ENCODE measurements at places on chromosomes 3 and 15.

GRCh38 chr3:135887220-135887619 lies 78.3 kb upstream of the PPP2R3A start:
- no peak for DNase-seq

- no peak for DNase-seq
These were observed 10.0 kb downstream of the MRPS25 start for GRCh38 chr3:15055019-15055557.

GRCh38 chr3:175914785-175915184 lies 1055.7 kb downstream of the NAALADL2 start:
- no peak for DNase-seq

DNA sequence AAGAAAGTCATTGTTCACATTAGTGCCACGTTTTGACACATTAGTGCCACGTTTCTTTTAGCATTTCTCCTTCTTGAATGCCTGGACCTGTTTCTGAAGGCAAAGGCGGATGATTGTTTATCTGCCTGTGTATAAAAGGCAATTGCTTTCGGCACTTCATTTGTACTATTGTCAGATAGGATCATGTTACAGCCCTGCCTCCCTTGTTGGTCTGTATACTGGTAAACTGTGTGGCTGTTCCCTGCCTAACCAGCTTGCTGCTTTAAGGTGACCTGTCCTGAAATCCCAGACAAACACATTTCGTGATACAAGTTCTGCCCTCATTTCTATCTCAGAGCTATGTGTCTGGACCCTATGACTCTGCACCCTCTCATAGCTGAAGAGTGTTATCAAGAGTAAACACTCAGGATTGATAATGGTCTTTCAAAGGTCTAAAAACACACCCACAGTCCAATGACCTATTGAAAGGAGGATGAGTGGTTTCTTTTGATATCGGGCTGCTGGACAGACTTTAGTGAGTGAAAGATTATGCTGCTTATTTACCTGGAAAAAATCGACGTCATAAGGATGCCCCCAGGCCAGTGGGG lies 276.3 kb upstream of the MCTP2 start:
- DNase-seq: no peak

- DNase-seq: no peak
These were observed 66.9 kb downstream of the KCNAB1 start for GRCh38 chr3:156187146-156187769.

DNA sequence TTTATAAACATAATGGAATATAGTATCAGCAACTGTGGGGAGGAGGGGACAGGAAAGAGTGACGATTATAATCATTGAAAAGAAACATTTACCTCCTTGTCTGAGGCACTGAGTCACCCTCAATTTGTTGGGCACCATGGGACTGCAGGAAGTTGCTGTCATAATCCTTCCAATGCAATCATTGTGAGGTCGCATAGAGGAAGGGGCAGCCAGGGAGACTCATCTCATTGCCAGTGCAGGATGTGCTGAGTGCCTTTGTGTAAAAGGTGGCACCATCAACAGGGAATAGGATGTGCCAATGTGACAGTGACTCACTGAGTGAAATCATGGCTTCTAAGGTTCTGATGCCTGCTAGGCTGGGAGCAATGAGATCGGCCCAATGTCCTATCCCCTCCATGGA lies 300.4 kb upstream of the ADAMTS9 start:
- DNase-seq: no peak

DNA sequence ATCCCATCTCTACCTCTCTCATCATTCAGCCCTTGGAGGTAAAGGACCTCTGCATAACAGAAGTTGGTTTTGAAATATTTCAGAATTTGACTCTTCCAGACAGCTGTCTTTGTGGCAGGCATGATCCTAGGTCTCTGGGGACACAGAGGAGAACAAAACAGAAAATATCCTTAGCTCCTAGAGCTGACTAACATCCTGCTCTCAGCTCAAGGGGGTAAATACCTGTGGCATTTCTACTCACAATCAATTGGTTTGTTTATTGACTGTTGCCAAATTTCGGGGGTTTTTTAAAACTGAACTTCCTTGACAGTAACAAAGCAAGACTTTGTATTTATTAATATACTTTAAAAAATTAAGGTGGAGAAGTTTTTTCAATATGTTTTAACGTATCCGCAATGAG lies 78.8 kb downstream of the EOMES start:
- no peak for DNase-seq

DNA sequence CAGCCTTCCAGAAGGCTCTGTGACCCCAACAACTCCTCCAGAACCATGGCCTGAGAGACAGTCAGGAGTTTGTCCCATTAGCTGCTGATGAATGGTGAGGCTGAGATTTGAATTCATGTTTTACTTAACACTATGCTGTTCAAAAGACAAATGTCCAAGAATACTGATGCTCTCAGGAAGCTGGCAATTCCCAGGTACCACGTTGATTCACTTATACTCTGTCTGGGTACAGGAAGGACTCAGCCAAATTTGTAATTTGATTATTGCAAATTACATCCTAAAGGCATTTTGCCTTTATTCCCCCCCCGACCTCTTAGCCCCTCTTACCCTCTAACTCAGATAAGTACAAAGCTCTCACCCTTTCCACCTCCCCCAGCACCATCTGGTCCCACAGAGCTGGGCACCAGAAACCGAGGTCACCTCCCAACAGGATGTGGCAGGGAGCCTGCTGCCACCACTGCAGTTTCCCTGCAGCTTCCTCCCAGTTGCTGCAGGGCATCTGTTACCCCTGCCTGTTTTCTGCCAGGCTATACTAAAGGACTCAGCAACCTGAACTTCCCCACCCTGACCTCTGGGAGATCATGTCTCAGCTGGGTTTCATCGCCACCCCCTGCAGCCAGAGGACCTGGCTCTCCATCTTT lies 33.6 kb downstream of the EAF1 start:
- no peak for DNase-seq

DNA sequence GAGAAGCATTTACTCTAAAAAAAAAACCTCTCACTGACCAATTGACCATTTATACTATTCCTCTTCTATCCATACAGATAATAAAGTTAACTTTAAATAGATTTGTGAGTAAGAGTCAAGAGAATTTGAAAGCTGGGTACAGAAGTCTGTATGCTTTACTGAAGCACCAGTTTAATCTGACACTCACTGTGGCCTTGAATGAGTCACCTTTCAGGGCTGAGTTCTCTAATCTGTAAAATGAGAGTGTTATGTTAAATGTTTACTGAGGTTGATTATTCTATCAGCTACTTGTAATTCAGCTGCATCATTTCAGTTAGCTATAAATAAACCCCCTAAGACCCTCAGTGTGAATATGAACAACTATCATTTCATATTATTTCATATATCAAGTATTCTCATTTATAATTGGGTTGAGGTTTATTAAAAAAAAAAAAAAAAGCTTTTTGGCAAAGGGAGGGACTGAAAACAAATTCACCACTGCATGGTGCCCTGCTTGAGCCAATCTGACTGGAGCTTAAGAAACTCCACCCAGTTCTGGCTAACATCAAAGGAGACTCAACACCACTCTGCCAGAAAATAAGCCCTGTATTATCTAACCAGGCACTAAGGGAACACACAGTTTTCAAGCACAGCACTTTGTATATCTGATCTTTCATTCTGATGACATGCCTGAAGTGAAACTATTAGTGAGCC lies 2.8 kb downstream of the MAP4 start:
- peak; percentile 59 for DNase-seq

DNA sequence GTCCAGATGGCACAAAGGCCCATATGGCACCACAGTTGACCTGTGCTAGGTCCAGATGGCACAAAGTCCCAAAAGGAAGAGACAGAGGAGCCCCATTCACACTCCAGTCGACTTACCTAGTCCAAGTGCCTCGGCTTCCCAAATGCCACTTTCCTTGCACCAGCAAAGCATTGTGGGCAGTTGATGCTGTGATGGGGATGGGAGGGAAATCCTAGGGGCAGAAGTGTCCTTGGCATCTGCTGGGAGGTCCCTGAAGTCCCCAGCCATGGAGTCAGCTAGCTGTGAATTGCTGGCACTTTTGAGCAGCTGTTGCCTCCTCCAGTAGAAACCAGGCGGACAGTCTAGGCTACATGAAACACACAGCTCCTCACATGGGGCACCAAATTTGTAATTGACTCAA lies 60.3 kb upstream of the SIAH2 start:
- no peak for DNase-seq

- DNase-seq: no peak
These were observed 141.9 kb upstream of the THBS1 start for GRCh38 chr15:39438799-39439592.

DNA sequence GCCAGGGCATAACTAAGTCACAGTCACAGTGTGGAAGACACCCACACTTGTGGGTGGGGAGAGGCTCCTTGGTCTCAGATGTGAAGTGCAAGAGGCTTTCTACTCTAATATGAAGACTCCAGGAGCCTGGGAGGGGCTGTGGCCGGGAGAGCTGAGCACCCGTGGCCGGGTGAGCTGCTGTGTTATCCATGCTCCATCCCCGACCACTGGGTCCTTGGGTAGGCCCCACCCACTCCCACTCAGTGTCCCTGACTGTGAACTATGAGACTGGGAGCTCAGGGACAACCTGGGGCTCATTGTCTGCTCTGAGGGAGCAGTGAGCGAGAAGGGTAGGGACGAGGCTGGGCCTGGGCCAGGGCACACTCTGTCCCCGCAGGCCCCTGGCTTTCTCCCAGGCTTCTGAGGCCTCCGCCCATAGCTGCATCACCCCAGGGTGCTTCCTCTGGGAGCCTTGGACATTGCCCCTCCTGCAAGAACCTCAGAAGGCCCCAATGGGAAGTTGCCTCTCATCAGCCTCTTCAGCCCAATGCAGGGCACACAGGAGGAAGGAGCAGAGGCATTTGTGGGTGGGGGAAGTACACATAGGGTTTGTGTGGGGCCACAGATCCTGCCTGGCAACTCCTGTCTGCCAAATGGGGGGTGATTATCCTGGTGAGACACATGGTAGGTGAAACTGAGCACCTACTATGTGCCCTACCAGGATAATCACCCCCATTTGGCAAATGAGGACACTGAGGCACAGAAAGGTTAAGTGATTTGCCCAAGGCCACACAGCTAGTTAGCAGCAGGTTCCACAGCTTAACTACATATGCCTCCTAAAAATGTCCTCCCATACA lies 2.4 kb downstream of the ANPEP start:
- DNase-seq: peak; percentile 79

- peak; percentile 30 for DNase-seq
These were observed 459.4 kb downstream of the GBE1 start for GRCh38 chr3:81302045-81302444.

DNA sequence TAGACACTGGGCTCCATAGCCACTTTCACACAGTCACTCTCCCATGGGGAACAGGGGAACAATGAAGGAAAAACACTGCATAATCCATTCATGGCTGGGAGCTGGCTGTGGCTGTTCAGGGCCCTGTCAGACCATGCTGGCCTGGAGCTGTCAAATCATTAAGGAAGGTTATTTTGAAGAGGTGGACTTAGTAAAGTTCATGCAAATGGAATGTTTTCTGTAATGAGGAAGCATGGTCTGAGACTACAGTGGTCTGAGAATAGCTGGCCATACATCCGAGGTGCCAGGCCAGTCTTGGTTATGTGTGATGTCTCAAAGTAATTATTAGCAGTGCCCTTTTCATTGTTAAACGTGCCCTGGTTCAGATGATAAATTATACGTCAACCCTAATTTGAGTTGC lies 117.1 kb upstream of the MRPS22 start:
- no peak for DNase-seq

GRCh38 chr15:77181305-77182074 lies 110.6 kb upstream of the TSPAN3 start:
- no peak for DNase-seq

GRCh38 chr3:156761713-156762451 lies 64.3 kb upstream of the LEKR1 start:
- DNase-seq: no peak

DNA sequence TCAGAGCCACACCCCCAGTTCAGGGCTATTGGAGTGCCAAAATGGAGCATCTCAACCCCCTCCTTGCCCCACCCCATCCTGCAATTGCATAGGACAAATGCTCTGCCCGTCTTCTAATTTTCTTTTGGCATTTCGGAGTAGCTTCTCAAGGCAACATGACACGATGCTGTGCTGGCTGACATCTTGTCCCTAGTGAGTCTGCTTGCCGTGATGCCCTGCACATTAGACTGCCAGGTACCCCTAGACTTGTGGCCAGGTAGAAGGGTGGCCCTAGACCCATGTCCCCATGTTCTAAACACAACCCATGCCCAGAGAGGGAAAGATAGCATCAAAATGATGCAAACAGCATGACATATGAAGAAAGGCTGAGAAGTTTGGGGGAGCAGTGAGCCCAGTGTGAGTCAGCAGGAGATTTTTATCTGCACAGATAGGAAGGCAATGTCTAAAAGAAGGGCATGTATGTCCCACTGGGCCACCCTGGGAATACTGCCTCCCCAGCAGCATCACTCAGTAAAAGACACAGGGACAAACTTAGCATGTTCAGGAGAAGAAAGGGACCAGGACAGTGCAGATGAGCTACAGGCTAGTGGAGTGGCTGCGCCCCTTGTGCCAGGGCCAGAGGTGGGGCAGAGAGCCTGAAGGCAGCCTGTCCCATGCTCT lies 36.8 kb downstream of the CA12 start:
- DNase-seq: no peak

GRCh38 chr15:69994429-69995205 lies 103.1 kb downstream of the TLE3 start:
- no peak for DNase-seq

DNA sequence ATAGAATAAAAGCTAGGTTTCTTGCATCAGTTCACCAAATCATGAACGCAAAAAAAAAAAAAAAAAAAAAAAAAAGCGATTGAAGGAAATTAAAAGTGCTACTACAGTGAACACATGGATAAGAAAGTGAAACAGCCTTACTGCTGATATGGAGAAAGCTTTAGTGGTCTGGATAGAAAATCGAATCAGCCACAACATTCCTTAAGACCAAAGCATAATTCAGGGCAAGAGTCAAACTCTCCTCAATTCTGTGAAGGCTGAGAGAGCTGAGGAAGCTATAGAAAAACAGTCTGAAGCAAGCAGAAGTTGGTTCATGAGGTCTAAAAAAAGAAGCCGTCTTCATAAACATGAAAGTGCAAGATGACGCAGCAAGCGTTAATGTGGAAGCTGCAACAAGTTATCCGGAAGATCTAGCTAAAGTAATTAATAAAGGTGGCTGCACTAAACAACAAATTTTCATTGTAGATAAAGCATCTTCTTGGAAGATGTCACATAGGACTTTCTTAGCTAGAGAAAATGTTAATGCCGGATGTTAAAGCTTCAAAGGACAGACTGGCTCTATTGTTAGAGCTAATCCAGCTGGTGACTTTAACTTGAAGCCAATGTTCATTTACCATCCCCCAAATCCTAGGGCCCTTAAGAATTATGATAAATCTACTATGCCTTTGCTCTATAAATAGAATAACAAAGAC lies 19.2 kb downstream of the P3H2 start:
- no peak for DNase-seq

GRCh38 chr3:189799366-189799765 lies 168.2 kb downstream of the TP63 start:
- no peak for DNase-seq

- DNase-seq: no peak
These were observed 21.4 kb upstream of the POC1A start for GRCh38 chr3:52175416-52176179.

- DNase-seq: no peak
These were observed 75.9 kb downstream of the VGLL4 start for GRCh38 chr3:11567516-11568467.

Measured in fibroblast of the conjunctiva (primary cell).